ENCODE measurements at places on chromosomes 2 and 18.

DNA sequence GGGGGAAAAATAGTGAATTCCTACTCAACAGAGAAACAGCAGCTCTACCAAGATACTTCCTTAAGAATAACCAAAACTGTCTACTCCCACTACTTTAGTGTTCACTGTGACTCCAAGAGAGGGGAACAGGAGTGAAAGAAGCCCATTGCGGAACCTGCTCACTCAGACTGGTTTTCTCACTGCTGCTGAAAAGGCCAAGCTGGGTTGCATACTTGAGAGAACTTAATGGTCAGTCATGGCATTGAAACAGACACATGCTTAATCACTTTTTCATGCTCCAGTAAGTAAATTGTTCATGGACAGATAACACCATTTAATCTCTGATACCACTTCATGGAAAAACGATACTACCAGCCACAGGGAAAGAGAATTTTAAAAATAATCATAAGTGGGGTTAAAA, 35.7 kb upstream of the SLC8A1 start:
- no peak for DNase-seq

- no peak for DNase-seq
Measured at GRCh38 chr2:239318790-239319661, 81.8 kb downstream of the HDAC4 start.

- no peak for DNase-seq
Measured at GRCh38 chr18:76913583-76913982, 91.2 kb downstream of the ZNF236 start.

GRCh38 chr2:171814883-171815282, 79.2 kb downstream of the SLC25A12 start:
- DNase-seq, result no peak

GRCh38 chr18:36153203-36153602, 23.5 kb downstream of the ELP2 start:
- DNase-seq, result no peak

DNA sequence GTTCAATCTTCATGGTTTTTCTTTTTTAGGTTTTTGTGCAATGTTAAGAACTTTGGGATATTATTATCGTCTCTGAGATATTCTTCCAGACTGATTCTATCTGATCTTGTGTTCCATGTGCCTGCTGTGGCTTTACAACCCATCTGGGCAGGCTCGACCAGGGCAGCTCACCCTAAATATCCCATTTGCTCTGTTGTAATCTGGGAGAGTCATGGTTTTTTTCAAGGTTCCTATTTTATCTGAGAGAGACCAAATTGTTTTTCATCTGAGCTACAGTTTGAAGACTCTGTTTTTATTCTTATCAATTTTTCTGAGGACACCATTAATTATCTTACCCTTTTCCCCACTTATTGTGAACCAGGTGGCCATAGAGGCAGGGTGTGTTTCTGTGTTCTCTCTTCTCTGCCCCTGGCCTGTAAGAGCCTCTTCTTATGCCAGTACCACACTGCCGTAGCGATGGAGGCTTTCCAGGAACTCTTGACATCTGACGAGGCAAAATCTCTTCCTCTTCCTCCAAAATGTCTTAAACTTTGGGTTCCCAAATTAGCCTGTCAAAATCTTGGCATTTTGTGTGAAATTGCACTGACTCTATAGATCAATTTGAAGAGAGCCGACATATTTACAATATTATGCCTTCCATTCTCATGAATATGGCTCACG, 3.1 kb downstream of the SP140L start:
- no peak for DNase-seq

- no peak for DNase-seq
Measured at GRCh38 chr18:40576507-40577115, 1378.4 kb upstream of the PIK3C3 start.

DNA sequence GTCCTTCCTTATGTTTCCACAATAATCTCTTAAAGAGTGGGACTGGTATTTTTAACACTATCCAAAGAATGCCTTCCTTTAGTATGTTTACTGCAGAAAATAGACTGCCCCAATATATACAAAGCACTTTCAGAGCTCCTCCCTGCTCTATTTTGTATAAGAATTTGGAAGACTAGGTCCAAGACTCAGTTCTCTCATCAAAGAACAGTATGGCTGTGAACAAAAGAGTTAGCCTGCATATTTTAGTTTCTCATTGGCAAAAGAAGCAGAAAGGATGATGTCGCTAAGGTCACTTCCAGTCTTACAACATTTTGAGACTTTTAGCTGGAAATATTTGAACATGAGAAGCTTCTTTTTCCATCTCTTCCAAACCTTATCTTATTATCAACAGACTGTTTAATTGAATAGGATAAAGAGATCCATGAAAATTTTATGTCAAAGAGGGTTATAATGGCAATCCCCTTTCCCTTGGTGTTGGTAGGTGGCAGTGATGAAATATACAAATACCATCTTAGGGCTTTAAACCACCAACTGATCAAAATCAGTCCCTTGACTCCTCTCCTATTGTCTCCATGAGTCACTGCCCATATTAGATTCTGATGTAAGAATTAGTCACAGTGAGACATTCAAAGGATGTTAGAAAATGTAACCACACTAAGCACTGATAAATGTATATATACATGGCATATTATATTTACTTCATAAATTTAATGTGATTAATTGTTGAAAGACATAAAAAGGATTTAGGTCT, 266.9 kb upstream of the DSEL start:
- DNase-seq, result no peak

GRCh38 chr2:166411473-166412230, 35.9 kb upstream of the SCN9A start:
- no peak for DNase-seq

DNA sequence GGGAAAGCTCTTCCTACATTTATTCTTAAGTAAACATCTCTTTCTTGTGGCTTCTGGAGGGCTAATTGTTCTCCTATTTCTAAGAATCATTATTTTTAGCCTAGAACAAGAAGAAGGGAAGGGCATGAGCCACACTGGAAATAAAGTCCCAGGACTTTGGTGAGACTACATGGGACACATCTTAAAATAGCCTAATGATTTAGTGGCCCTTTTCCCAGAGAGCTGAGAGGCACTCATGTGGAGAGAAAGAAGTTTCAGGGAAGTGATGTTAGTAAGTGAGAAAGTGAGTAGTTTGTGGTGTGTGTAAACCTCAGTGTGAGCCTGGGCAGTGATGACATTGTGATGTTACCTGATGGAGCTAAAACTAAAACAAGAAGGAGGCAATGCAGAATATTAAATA, 14.6 kb downstream of the ITGA4 start:
- DNase-seq, result no peak

GRCh38 chr2:189412330-189412953, 28.8 kb upstream of the WDR75 start:
- no peak for DNase-seq

GRCh38 chr2:177538323-177538722, 145.8 kb downstream of the AGPS start:
- DNase-seq, result no peak

Data from stimulated activated CD8-positive, alpha-beta memory T cell treated with anti-CD3 and anti-CD28 coated beads, Interleukin-15, amount 100 ng/mL, for 4 hours (primary cell).